ENCODE measurements at places on chromosomes 4 and X.

GRCh38 chrX:68059469-68059868 is 373.8 kb downstream of the OPHN1 start:
- DNase-seq = no peak

- DNase-seq = no peak
Measured at GRCh38 chrX:69948276-69948797, 101.4 kb downstream of the AWAT2 start.

DNA sequence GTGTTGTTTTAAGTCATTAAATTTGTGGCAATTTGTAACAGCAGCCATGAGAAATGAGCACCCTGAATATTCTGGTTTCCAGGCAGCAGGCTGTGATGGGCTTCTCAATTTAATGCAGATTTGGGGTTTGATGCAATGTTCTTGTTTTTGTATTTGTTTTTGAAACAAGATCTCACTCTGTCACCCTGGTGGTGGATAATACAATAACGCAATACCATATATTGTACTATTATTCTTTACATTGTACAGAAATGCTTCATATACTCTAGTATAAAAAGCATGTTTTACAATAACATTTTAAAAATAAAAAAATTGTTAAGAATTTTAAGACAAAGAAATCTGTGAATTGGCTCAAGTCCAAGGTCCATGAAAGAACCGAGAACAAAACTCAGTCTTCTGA is 129.1 kb downstream of the USP46 start:
- DNase-seq = no peak

DNA sequence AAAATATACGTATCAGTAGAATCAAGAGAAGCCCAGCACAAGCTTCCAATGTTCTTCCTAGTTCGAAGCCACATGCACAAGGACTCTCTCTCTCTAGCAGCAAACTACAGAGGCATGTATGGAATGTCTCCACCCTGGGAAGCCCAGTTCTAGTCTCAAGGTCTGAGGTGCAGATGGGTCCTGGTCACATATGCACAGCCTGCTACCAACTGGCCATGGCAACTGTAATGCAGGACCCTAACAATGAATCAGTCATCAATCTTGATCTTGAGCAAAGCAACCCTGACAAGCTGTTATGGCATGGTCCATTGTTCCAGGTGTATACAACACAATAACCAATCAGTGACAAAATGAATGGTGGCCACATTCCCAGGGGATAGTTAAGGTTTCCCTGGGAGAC is 55.8 kb downstream of the MBNL3 start:
- DNase-seq = peak; percentile 1

DNA sequence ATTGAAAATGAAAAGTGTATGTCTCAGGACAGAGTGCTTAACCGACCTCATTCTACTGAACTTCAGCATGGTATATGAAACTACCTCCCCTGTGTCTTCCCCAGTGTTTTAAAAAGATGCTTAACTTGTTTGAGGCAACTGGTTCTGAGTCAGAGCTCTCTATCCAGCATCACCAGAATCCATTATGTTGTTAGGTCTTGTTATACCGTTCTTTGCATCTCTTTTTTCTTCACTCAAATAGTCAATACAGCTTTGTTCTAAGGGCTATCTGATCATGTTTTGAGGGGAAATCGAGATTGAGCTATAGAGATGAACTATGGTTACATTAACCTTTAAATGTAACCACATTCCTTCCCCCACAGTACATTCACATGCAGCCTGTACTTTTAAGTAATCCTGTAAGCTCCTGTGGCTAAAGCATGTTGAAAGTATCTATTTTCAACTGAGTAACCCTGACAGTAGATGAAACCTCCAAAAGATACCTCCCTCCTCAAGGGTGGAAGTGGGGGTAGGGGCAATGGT is 514.4 kb downstream of the RPA4 start:
- no peak for DNase-seq

DNA sequence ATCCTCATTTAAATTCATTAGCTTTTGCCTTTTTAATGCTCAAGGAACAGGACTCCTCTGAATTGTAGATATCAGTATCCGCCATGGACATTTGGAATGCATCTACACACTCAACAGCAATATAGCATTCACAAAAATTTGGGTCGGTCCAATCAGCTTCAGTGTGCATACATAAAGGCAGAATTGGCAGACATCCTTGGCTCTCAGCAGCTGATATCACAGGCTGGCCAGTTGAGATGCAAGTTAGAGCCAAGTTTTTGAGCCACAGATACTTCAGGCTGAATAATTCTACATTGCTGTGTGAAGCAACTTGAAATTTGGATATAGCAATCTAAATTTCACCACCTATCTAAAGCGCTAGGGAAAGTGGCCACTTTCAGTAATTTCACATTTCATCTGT is 821.1 kb downstream of the PCDH19 start:
- DNase-seq = no peak

- DNase-seq = no peak
Measured at GRCh38 chr4:78121338-78121904, 64.3 kb downstream of the FRAS1 start.

DNA sequence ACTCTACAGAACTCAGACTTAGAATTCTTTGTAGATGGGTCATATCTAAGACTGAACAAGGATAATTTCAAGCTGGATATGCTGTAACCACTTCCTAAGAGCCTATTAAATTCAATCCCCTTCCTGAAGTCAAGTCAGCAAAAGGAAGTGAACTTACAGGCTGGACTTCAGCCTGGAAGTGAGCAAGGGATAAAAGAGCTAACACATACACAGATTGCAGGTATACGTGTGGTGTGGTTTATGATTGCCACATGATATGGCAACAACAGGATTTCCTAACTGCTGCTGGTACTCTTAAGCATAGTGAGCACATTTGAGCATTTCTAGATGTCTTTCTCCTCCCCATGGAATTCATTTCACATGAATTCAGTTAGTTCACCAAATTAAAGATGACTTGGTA is 38.2 kb upstream of the UXT start:
- no peak for DNase-seq

- peak; percentile 15 for DNase-seq
Measured at GRCh38 chr4:141686879-141687278, 50.5 kb downstream of the IL15 start.

DNA sequence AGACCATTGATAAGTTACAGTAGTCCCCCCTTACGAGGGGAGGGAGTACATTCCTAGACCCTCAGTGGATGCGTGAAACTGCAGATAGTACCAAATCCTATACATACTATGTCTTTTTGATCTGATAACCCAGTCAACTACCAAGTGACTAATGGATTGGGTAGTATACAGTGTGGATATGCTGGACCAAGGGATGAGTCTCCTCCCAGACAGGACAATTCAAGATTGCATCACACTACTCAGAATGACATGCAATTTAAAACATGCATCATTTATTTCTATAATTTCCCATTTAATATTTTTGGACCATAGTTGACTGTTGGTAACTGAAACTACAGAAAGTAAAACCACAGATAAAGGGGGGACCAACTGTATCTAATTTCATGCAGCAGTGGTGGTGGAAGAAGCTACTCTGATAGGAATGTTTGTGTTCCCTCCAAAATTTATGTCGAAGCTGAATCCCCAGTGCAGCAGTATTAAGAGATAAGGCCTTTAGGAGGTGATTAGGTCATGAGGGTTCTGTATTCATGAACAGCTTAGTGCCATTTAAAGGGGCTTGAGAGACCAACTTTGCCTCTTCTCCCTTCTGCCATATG is 11.9 kb downstream of the HADH start:
- peak; percentile 40 for DNase-seq

GRCh38 chr4:147829401-147830101 is 97.7 kb downstream of the ARHGAP10 start:
- DNase-seq = peak; percentile 61

DNA sequence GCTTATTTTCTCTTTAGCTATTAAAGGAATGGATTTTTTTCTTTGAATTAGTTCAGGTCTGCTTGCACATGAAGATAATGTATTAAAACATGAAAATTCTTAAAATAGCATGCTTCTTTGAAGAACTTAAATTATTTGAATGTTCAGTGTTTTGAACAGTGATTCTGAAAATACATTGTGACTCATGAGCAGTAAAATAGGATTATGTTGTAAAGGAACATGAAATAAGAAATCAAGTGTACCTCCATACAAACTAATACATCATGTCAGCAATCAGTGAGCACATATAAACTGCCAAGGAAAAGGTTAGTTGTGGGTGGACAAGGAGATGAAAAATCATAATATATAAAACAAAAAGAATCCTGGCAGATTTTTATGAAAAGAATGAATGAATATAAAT is 66.1 kb downstream of the SNX25 start:
- peak; percentile 15 for DNase-seq

GRCh38 chr4:98094118-98094517 is 49.2 kb downstream of the STPG2 start:
- DNase-seq = no peak

DNA sequence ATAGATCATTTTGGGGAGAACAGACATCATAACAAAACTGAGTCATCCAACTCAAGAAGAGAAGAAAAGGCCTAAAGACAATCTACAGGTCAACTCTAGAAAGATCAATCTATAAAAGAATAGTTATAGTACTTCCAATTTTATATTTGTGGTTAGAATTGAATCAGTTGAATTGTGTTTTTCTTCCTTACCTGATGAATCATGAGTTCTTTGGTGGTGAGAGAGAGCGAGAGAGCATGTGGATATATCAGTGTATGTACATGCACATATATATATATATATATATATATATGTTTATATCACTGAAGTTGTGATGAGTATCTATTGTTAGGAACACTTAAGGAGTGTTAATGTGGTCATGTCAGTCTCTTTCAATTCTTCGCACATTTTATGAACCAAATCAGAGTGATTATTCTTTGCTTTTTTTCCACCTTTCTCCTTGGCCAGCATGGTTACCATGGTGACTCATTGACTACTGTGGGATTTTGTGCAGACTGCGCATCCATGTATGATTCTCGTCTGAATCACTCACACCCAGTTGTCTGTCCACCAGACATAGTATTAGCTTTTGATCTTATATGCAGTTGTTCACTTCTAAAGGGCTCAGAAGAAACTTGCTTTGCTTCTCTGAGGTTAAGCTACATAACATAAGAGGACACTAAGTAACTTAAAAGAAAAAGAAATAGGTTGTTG is 90.4 kb upstream of the RAB40AL start:
- DNase-seq = peak; percentile 58

DNA sequence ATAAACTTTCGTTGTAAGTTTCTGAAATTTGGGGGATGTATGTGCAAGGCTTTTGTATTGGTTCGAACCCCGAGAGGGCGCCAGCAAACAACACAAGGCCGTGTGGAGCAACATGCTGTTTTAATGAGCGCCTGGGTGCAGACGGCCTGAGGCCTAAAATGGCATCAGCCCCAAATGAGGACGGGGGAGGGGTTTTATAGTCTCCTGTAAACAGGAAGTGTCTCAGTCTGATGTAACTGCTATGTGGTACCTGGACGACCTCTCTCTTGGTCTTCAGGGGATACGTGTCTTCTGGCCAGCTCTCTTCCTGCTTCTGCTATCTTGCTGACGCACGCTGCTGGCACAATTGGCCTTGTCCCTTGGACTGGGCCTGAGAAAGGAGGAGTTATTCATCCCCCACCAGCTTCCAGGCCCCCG is 1348.0 kb downstream of the ADGRL3 start:
- DNase-seq = no peak

DNA sequence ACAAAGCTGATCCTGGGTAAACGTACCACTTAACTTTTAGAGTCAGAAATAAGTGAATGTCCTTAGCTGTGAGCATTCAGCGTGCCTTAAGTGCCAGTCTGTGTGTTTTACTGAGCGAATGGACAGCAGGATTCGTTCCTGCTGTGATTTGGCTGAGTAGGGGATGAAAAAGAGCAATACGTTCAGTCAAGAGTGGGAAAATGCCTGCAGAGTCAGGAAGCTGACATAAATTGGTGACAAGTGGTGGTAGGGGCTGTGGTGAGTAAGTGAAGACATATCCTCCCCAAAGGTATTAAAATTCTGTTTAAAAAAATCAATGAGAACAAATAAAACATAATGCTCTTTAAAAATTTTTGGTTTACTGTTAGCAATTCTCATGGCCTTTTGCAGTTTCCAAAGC is 56.6 kb upstream of the TNIP3 start:
- DNase-seq = no peak

GRCh38 chrX:12118134-12118533 is 20.1 kb upstream of the FRMPD4 start:
- peak; percentile 2 for DNase-seq

DNA sequence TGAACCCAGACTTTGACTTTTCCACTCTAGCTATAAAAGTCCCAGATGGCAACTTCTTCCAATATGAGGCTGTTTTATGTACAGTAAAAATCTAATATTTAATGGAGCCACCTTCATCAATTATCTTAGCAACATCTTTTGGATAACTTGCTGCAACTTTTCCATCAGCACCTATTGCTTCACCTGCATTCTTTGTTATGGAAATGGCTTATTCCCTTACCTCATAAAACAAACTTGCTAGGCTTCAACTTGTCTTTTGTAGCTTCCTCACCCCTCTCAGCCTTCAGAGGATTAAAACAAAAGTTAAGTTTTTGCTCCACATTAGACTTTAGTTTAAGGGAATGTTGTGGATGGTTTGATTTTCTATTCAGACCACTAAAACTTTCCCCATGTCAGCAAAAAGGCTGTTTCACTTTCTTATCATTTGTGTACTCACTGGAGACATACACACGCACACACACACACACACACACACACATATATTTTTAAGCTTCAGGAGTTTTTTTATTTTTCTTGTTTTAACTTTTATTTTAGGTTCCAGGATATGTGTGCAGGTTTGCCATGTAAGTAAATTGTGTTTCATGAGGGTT is 1296.1 kb upstream of the PABPC4L start:
- DNase-seq = no peak

DNA sequence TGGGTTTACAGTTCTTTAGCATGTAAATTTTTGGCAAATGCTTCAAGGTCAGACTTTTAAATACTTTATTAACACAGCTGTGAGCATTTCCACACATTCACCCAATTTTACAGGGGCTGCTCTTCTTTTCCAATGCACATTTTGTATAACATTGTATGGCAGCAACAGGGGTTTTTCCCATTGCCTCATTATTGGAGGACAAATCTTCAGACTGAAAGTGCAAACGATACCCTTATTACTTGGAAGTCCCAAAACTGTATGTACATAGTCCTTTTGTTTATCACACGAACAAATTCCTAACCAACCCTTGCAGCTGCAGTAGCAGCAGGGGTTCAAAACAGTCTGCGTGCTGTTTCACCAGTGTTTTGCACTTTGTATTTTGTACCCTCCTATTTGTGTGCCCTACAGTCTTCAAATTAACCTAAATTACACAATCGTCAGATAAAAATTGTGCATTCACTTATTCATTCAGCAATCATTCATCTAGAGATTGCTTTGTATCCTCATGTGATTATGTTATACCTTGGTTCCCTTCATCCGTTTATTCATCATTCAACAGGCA is 330.7 kb upstream of the RASGEF1B start:
- DNase-seq = no peak

- no peak for DNase-seq
Measured at GRCh38 chrX:152843852-152844251, 13.0 kb downstream of the NSDHL start.

DNA sequence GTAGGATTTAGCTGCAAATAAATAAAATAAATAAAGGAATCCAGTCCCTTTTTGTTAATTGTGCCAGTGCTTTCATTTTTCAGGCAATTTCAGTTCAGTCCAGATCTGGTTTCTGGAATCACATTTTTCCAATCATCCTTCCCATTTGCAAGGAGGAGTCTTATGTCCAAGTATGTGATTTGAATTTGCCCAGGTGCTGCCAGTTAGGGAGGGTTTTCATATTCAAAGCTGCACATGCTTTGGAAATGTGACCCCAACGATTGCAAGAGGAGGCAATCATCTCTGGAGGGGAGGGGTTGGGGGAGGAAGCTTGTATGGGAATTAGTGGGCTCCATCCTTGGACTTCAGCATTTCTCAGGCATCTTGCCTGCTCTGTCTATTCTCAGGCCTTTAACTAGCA is 4.4 kb downstream of the PLAC1 start:
- DNase-seq = no peak
